Activated naive CD8-positive, alpha-beta T cell treated with anti-CD3 and anti-CD28 coated beads, Interleukin-2, amount 50 U/mL, for 16 hours (primary cell): ENCODE measurements at places on chromosomes 7 and 10.

- no peak for DNase-seq
Measured at GRCh38 chr10:89973326-89973725, 271.9 kb downstream of the KIF20B start.

DNA sequence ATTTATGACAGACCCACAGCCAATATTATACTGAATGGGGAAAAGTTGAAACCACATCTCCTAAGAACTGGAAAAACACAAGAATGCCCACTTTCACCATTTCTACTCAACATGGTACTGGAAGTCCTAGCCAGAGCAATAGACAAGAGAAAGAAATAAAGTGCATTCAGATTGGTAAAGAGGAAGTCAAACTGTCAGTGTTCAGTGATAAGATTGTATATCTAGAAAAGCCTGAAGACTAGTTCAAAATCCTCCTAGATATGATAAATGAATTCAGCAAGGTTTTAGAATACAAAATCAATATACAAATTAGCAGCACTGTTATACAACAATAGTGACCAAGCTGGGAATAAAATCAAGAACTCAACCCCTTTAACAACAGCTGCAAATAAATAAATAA lies 6.9 kb upstream of the ZNF138 start:
- DNase-seq, result no peak

DNA sequence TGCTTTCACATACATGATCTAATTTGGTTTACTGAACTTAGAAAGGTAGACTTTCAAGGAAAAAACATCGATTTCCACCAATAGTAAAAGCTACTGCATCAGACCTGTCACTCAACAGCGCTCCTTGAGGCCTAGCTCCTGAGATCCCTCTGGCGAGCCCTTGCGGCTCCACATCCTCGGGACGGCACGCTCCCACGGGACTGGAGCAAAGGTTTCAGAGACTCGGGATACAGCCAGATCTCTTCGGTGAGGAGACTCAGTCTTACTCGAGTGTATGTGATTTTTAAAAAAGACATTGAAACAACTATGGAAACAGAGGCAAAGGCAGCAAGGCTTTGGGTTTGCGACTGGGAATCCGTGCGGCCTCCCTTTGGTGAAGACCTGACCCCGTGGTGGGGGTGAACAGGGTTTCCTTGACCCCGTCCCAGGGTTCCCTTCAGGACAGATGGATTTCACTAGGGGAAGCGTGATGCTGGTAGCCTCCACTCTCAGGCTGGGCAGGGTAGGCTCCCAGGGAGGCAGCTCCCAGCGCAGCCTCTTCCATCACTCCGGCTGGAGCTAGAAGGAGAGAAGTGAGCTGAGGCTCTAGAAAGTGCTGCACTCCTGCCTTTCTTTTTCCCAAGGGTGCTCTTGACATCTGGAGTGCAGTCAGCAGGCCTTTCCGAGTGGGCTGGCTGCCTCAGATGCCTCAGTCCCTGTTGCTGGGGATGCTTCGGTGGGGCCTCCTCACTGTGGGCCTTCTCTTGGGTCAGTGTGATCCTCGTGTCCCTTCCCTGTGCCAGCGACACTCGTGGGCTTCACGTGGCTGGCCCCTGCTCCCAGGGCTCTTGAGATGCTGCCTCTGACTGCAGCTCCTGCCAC lies 5.8 kb upstream of the ATP6V0E2 start:
- DNase-seq, result no peak

DNA sequence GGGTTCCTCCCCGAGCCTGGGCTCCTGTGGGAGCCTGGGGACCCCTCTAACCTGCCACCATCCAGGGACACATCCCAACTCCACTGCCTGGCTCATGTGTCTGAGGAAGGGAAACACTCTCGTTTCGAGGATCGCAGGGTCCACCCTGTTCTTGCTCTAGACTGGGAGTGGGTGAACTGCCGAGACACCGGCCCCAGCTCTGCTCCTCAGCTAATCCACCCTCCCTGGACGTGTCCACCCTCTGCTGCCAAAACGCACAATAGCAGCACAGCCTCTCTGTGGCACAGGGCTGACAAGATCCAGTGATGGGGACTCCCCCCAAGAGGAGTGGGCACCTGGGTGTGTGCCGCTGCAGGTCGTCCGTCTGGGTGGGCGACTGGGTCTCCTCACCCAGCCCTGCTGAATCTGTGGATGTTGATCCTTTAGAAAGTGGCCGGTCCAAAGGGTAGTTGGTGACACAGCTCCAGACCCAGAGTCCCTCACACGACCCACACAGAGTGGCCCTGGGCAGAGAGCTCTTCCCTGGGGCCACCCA lies 65.2 kb upstream of the FAM20C start:
- no peak for DNase-seq

DNA sequence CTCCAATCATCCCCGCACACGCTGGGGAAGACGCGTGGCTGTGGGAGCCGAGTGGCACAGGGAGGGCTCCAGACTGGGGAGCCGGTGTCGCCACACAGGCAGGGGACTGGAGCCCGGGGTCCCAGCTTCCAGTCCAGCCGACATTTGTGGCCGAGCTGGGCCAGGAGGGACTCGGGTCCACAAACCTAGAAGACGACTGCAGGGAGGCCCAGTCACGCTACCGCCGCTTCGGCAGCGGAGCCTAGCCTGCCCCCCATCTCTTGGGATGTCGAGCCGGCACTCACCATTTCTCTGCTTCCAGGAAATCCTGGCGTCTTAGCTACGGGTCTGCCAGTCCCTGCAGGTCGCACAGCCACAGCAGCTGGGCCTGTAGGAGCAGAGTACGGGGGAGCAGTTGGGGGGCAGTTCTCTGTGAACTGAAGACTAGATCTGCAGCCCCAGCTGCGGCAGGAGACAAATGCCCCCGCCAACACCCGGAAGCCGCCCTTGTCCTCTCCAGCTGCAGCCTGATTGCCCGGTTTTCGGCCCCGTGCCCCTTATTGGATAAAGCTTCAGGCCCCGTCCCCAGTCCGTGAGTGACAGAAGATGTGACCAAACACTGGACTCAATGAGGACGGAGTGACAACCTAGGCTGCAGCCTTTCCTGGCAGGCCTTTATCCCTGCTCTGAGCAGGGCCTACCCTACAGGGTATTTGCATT lies 270.7 kb downstream of the ZNF33B start:
- DNase-seq, result no peak

GRCh38 chr10:17443707-17444387 lies 10.5 kb downstream of the ST8SIA6 start:
- DNase-seq, result no peak

DNA sequence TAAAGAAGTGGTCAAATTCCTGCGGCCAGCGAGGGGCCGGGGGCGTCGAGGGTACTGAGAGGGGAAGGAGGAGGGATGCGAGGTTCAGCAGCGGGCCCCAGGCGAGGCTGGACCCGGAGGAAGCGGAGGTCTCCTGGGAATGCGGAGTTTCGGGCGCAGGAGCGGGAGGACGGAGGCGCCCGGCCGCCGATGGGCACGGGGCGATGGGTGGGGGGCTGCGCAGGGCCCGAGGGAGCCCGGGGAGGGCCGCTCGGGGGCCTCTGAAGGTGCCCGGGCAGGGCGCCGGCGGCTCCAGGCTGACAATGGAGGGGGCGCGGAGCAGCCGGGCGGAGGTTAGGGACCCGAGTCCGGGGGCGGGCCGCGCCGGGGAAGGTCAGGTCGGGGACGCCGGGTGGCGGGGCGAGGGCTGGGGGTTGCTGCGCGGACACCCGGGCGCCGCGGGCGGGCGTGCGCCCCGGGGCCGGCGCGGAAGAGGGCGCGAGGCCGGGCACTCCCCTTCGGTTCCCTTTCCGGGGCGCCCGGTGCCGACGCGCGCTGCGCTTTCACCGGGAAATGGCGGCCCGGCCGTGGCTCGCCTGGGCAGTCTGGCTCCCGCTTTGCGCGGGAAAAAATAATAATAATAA lies 683 bp downstream of the MACROH2A2 start:
- no peak for DNase-seq

- DNase-seq, result no peak
Measured at GRCh38 chr7:101212014-101212413, 5.4 kb downstream of the PLOD3 start.

- no peak for DNase-seq
Measured at GRCh38 chr7:145082366-145083161, 246.7 kb upstream of the TPK1 start.

DNA sequence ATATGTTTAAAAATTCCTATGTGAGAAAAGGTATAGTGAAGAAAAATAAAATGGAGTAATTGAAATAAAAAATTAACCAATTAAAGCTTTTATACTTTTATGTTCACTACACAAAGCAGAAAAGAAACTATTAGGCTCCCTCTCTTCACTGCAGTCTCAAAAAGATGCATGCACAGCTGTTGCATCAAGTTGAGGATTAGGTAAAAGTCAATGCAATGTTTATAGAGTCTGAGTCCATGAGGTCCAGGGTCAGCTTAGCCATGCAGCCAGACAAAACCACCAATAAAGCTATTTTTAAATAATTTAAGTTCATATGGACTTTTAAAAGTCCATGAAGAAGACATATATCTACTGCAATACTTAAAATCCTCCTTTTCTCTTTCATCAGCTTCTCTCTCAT lies 31.1 kb upstream of the ING3 start:
- no peak for DNase-seq

DNA sequence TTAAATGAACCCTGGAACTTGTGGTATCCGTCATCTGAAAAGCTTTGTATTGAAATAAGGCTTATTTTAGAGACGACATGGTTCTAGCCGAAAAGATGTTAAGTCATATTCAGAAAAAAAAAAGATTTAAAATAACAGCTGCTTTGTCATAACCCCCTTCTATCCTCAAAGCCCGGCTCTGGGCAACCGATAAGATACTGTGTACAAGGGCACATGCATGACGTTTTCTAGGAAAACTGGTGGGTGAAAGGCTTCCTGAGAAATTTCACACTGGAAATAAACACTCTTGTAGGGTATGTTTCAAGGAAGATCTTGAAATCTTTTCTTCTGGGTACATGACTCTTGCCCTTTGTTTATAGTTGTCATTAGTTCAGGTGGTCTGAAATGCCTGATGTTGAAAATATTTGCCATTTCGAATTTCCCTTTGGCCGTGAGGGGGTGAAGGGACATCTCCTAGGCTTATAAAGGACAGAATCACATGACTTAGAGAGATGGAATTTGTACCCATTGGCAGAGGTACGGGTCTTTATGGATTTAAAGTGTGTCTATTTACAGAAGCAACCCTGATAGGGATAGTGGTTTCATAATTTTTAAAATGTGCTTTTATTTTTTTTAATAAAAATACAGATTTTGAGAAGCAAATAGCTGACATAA lies 232.5 kb downstream of the PTEN start:
- no peak for DNase-seq

DNA sequence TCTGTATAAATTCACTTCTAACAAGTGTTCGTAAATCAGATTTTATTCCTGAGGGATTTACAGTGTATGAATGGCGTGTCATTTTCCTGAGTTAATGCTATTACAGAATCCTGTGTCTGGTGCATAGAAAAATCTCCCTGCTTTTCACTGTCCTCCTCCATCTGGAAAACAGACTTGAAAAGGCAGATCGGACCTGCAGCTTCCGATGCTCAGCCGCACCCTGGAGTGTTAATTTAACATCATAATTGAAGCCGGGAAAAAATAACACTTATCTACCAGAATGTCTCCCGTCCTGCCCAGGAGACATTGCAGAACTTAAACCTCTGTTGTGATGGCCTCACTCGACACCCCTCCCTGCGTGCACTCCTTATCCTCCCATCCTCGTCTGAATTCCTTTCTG lies 442.1 kb upstream of the FOXK1 start:
- no peak for DNase-seq

DNA sequence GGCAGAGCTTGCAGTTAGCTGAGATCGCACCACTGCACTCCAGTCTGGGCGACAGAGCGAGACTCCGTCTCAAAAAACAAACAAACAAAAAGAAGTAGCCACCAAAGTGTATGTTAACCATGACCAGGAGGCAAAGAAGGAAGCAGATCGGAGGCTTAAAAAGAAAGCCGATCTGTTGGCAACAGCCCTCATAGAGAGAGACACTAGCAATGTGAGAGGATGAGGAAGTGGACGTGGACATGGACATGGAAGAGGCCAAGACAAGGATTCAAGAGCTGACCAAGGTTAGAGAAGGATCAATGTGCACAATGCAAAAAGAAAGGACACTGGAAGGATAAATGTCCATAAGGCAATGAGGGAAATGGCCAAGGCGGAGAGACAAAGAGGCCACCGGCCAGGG lies 14.9 kb upstream of the ADCK2 start:
- DNase-seq, result no peak

- DNase-seq, result no peak
Measured at GRCh38 chr7:23266918-23267317, 20.3 kb downstream of the GPNMB start.

DNA sequence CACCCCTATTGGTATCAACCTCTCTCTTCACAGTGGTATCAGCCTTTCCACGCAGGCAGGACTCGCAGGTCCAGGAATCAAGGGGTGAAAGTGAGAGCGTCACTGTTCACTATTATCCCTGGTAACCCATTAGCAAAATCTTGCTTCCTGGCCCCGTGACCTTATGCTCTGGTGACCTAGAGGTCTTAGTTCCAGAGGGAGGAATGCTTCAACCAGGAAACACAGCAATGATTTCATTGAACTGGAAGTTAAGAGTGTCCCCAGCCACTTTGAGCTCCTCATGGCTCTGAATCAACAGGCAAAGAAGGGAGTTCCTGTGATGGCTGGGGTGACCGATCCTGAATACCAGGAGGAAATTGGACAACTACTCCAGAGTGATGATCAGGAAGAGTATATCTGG lies 90.6 kb downstream of the CUL2 start:
- DNase-seq, result no peak
